Suppressor macrophage (primary cell): ENCODE measurements at places on chromosomes 11 and 22.

GRCh38 chr22:50572965-50573364, 5.3 kb downstream of the CPT1B start:
- DNase-seq = no peak

DNA sequence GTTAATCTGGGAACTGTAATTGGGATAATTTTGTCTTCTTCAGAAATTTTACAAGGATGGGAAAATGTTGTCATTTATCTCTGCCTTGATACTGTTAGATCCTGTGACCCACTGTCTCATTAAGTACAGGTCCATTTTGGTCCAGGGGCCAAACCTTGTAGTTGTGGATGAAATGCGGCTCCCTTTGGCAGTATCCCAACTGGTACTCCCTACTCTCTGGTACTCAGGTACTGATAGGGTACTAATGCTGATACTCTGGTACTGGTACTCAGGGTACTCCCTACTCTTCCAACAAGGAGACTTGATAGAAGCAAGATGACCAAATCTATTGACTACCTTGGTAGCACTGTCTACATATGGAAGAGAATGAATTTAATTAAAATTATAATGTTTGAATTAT, 97.9 kb downstream of the GRAMD1B start:
- DNase-seq = no peak

GRCh38 chr11:69876013-69876412, 56.8 kb upstream of the FGF3 start:
- no peak for DNase-seq

DNA sequence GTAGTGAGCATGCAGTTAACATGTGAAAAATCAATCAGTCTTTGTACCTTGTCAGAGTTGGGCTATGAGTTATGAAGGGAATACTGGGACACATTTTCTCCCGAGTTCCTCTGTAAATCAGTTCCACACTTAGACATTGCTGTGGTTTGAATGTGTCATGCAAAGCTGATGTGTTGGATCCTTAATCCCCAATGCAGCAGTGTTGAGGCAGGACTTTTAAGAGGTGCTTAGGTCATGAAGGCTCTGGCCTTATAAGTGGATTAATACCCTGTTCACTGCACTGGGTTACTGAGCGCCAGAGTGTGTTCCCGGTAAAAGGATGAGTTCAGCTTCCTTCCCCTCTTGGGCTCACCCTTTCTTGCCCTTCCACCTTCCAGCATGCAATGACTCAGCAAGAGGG, 742.1 kb upstream of the TENM4 start:
- no peak for DNase-seq

DNA sequence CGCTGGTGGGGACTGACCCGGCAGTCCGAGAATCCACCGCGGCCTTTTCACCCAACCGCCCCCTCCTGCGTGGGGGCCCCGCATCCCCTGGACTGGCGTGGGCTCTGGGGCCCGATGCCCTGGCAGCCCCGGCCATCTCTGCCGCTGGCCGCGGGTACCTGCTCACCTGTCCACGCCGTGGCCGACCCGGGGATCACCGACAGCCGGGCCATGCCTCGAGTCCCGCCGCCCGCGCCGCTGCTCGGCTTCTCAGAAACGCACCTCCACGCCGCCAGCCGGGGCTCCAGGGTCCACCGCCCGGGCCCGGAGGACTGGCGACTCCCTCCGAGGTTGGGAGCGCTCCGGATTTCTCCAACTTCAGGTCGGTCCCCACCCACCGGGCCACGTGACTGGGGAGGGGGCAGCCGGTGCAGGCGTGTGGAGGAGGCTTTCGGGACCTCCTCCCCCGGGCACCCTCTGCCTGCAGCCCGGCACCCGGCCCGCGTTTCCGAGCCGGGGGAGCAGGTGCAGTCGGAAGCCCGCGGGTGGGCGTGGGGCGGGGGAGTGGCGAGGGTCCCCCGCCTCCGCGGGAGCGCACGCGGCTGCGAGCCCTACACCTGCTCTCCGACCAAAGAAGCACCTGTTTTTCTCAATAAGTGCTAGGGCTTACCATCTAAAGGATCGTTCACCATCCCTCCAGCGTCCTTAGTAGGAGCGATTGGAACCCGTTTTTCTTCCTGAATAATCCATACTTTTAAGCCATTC, 554 bp upstream of the NRIP3 start:
- no peak for DNase-seq

- DNase-seq = no peak
Measured at GRCh38 chr11:12381875-12382274, 4.5 kb downstream of the PARVA start.

GRCh38 chr11:134575504-134576230, 163.6 kb upstream of the B3GAT1 start:
- no peak for DNase-seq

DNA sequence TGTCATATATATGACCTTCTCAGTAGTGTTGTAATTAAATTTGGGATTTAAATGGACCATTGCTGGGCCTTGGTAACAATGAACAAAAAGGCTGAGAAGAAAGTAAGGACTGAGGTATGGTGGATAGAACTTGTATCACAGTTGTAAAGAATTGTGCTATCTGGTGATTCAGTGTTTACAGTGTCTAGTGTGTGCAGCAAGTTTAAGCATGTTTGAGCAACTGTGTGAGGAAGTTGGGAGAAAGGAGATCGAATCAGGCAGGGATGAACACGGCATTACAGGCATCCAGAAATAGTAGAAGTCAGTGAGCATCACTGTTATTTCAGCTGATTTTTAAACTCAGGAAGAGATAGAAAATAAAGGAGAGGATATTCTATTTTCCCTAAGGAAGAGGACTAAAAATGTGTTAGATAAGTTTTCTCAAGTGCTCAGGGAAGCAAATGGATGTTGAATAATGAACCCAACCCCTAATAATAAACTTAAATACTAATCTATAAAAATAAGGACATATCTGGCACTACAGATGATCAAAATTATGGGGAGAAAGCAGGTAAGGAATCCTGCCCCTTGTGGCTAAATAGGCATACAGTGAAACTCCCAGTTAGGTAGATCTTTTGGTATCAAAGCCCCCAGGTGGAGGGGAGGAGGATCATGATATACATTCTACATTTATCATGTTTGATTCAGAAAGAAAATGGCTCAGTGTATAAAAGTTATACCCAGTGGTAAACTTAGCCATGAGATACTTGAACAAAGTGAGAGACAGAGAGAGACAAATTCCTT, 361.0 kb upstream of the ANO3 start:
- no peak for DNase-seq

GRCh38 chr11:91686700-91687099, 537.9 kb upstream of the FAT3 start:
- no peak for DNase-seq

GRCh38 chr11:14907411-14908213, 15.6 kb upstream of the CYP2R1 start:
- DNase-seq = peak; percentile 93

DNA sequence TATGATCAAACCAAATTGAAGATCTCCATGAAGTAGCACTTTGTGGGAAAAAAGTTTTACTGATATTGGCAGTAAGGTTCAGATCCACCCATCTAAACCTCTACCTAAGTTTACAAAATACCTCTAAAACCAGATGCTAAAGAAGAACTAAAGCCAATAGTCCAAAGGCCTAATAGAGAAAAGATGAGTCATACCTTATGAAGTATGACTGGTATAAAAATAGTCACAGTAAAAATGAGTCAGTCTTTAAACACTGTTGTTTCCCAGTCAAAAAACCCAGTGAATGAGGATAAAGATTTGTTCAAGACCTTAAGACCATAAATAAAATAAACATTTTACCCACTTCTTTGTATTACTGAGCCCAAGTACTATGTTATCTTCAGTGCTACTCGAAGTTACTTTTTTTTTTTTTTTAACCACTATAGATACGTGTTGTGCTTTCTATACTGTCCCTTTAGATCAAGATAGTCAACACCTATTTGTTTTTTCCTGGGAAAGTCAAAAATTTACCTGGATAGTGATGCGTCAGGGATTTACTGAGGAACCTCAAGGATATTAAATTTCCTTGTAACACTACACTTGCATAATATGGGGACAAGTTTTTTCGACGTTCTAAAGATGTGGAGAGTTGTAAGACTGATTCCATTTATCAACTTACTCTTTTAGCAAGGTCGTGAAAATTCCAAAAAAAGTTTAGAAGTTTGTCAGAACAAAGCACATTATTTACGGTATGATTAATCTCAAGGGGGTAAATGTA, 87.3 kb downstream of the CCDC73 start:
- no peak for DNase-seq

- no peak for DNase-seq
Measured at GRCh38 chr22:49899530-49899929, 18.7 kb downstream of the ALG12 start.

DNA sequence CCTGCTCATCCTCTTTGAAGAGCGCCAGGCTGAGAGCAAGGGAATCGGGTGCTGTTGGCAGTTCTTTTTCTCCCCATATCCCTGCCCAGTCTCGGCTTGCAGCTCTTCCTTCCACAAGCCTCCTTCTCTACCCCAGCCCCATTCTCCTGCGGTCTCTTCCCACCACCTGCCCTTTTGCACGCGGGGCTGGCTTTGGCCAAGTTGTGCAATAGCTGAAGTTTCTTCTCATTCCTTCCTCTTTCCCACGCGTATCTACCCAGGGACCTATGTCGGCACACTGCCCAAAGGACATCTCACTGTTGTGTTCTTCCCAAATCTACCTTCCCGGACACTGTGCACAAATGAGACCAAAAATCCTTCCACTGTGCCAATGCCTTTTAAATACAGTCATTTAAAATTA, 22.3 kb upstream of the HTR3A start:
- peak; percentile 86 for DNase-seq

GRCh38 chr22:23077627-23078461, 7.5 kb downstream of the GNAZ start:
- DNase-seq = no peak

DNA sequence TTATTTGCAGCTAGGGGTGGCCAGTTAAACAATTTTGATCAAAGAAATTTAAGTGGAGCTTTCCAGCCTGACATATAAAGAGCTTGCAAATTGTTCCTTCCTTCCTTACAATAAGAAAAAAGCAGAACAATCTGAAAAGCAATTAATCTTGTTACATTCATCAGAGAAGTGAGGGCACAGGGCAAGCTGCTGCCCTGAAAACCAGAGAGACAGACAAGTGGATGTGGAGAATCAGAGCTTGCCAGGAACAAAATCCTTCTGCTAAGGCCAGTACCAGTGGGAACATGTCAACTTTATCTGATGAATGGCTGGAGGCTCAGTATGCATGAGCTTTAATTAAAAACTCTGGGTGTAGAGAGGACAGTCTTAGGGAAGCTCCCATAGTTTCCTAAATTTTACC, 8.8 kb downstream of the CCDC179 start:
- DNase-seq = no peak

DNA sequence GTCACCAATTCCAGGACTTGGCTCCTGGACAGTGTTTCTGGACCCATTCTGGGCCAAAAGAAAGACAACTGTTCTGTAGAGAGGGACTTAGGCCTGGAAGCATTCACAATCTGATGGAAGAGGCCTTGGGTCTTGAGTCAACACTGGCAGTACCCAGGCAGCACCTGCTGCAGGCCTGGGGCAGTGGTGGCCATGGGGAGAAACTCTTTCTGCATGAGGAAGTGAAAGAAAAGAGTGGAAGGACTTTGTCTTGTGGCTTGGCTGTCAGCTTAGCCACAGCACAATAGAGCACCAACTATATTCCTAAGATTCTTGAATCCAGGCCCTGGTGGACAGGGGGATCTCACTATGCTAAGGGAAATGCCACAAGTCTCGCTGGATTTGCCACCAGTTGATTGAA, 70.6 kb downstream of the CTSC start:
- DNase-seq = peak; percentile 60

- DNase-seq = peak; percentile 71
Measured at GRCh38 chr11:59247531-59248227, 35.0 kb upstream of the MPEG1 start.

GRCh38 chr11:116930586-116930985, 93.2 kb upstream of the APOA1 start:
- no peak for DNase-seq

DNA sequence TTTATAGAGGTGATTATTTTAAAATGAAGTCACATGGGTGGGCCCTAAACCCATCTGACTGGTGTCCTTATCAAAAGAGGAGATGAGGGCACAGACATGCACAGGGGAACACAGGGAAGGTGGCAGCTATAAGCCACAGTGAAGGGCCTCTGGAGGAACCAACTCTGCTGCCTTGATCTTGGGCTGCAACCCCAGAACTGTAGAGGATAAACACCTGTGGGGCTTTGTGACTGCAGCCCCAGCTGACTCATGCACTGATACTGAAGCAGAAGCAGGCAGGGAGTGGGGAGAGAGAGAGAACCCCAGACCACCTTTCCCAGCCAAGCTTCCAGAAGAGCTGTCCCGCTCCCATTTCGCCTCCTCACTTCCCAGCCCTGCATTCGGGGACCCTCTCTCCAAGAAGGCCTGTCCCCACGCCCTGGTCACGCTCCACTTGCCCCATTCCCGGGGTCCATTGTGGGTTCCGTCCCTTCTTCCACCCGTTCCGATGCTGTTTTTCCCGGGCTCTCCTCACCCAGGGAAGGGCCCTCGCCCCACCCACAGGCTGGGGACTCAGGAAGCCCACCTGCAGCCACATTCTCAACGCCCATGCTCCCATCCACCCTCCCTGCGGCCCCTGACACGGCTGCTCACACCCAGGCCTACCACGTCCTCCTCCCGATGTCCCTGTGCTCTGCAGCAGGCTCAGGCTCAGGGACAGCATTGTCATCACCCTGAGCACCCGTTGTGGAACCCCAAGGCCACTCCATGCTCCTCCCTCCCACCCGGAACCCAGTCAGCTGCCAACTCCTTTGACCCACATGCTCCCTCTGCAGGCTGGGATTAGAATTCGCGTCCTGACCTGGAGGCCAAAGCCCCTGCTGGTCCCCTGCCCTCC, 90.8 kb upstream of the SHANK2 start:
- peak; percentile 39 for DNase-seq

DNA sequence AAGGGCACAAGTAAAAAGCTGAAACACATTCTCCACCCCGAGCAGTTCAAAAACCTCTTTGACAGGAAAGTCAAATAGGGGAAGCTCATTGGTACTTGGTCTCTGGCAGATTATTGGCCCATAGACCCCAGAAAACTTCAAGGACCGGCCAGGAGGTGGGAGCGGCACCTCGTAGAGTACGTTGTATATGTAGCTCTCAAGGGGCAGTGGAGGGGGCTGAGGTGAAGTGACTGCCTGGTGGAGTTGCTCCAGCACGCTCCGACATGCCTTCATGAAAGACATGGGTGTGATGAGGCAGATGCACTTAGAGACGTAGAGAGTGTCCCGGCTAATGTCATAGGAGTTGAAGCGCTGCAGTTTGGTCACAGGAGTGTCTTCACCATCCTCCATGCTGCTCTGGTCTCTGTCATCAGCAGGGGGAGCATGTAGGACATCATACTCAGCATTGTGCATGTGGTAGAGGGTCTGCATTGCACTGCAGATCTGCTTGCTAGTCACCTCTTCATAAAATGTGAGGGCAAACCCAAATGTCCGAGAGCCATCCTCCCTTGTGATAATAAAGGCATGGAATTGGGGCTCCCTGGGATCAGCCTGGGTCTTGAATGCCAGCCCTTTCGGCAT, 61.3 kb downstream of the DENND5A start:
- DNase-seq = no peak

DNA sequence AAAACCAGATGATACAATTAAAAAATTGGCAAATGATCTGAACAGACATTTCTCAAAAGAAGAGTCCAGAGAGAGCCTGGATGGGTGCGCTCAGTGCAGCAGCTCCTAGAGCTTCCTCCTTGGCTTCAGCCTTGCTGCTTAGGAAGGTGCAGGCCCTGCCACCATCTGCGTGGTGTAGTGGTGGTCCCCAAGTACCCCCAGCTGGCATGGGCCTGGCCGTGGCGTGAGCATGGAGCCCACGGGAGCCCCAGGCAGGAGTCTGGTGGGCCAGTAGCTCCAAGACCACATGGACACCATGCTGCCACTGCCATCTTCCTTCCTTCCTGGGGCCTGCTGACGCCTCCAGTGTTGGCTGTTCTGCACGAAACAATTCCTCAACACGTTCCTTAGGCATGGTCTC, 20.5 kb downstream of the THY1 start:
- DNase-seq = no peak
